Camera-type eye (tissue), 1 donor: ENCODE measurements at places on chromosomes 7 and 10. TPM values are rescaled to one million over a fixed set of nuclear protein-coding genes. Genes with fewer than 3 reads are reported as not detected.

Gene SPDYE3
- total RNA-seq = not detected

Gene SYPL1
- total RNA-seq = 57.1 TPM

Gene SVOPL
- total RNA-seq = 0.99 TPM

Gene HMX2
- not detected for total RNA-seq

Gene LDB3
- total RNA-seq = 24.9 TPM

Gene CDK14
- 88.5 TPM for total RNA-seq

Gene PCGF6
- total RNA-seq = 13.7 TPM

Gene TMEM139
- 3.6 TPM for total RNA-seq

Gene ZNF503
- 13.6 TPM for total RNA-seq

Gene ATOH7
- total RNA-seq = 11.4 TPM

Gene SYCE1
- not detected for total RNA-seq

Gene ADAMTS14
- 5.2 TPM for total RNA-seq

Gene TMEM60
- total RNA-seq = 12.6 TPM

Gene FAM241B
- 5.1 TPM for total RNA-seq

Gene GPR85
- total RNA-seq = 26.8 TPM

Gene EN2
- 0.11 TPM for total RNA-seq

Gene FFAR4
- not detected for total RNA-seq

Gene NRAP
- 13.0 TPM for total RNA-seq

Gene FGFBP3
- total RNA-seq = 15.3 TPM

Gene PON1
- not detected for total RNA-seq

Gene ADRB1
- 1.6 TPM for total RNA-seq

Gene NUTM2E
- 0.33 TPM for total RNA-seq
